ENCODE measurements at places on chromosomes 12 and 14.

- DNase-seq, result no peak
Observed at GRCh38 chr14:60165547-60165876, 314 bp upstream of the DHRS7 start.

DNA sequence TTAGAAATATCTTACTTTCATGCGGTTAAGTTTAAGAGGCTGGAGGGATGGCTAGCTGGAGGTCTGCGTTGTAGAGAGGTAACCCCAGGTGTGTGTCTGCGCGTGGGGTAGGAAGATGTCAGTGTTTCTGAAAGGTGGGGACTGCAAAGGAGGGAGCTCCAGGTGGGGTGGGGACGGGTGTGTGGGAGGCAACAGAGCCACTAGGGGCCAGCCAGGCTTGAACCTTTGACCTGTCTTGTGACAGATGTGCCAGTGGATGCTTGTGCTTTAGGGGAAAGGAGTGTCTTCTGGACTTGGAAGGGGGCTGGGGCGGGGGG lies 841 bp downstream of the GLI1 start:
- DNase-seq, result no peak

- no peak for DNase-seq
Observed at GRCh38 chr12:113776536-113776935, 189.6 kb downstream of the RBM19 start.

DNA sequence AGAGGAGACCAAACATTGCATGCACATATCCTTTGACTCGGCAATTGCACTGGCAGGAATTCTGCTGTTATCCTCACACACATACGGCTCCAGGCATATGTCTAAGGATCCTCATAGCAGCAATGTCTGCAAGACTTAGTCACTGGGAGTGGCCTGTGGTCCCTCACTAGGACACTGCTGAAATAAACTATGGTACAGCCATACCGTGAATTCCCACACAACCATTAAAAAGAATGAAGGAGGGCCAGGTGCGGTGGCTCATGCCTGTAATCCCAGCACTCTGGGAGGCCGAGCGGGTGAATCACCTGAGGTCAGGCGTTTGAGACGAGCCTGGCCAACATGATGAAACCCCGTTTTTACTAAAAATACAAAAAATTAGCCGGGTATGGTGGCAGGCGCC lies 105.1 kb downstream of the ZFP36L1 start:
- DNase-seq, result no peak

- DNase-seq, result no peak
Observed at GRCh38 chr12:102888511-102888910, 28.5 kb downstream of the PAH start.
